ENCODE measurements at places on chromosomes 1 and 21.

DNA sequence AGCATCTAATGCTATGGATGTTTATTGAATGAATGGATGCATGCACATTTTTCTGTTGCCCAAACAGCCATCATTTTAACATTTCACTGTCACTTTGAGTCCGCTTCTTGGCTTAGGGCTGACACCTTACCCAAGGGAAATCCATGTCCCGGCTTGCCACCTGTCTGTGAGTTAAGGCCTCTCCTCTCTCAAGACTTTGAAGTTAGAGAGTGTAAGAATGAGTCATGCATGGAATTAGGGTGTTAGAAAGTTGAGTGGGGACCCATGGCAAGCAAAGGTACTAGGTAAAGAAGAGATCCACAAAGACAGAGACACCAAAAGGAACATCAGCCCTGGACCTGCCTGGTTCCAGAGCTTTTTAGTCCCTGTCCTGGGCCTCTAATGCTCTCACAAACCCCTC, 35.1 kb downstream of the ATP1A1 start:
- no peak for DNase-seq

DNA sequence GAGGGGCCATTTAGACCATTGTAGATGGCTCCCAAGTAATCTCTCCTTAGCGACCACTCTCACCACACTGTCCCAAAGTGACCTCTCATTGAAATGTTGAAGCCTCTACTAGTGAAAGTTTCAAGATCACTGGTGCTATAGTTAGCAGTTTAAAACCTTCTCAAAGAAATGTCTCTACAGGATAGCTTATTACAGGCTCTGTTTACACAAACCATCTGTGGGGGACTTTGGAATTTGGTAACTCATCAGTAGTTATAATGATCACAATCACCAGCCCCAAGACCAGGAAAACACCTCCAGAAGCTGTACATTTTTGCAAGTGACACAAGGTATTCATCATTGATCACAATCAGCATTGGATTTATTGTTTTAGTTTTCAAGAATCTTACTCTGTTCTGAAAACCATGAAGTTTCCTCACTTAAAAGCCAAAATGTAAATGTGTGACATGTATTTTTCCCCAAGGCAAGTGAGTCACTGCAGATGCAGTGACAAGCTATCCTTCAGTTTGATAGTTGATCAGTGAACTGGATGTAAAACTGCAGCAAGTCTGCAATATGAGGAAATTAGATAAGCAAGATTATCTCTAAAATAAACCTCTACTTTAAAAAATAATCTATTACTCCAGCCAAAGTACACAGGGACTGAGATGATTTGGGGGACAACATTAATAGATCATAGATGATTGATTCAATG, 41.9 kb downstream of the C21orf91 start:
- no peak for DNase-seq

DNA sequence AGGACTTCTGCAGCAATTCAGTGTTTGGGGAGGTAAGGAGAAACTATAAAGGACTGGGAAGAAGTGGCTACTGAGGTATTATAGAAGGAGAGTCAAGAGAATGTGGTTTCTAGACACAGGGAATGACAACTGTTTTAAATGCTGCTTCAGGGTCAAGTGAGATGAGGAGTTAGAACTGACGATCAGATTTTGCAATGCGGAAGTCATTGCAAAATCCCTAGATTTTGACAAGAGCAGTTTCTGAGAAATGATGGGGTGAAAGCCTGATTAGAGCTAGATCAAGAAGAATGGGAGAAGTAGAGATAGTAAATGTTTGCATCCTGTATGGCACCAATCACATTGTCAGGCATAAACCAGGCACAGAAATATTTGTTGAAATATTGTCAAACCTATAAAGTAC, 4.7 kb upstream of the TSNAX start:
- DNase-seq = no peak

DNA sequence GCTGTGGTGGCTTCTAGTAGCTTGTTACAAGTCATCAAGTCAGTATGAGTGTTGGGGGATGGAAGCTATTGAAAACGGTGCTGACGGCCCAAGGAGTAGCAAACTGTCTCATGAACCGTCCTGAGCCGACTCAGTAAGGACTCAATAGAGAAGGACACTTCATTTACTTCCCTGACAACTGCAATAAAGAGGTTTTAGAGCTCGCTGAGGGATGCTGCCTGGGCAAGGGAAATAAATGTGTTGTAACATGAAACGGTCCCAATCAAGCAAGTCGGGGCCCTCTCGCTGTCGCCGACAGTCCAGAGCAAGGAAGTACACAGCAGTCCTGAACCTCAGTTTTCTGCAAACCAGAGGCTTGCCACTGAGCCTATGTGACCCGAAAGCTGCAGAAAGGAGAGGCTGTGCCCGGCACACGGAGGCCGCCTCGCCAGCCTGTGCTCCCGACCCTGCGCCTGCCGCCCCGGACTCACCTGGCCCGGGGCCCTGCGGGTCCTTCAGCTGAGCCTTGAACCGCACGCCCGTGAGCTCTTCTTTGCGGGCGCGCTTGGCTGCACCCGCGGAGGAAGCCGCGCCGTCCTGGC, 423 bp downstream of the URB1 start:
- DNase-seq = no peak

Data from iPS-NIHi11 (cell line).